ENCODE measurements at places on chromosomes 13 and 19. TPM values are rescaled to one million over a fixed set of nuclear protein-coding genes. Genes with fewer than 3 reads are reported as not detected.

Gene LHB
- total RNA-seq = not detected

Gene LACC1
- 3.1 TPM for total RNA-seq

- no peak for DNase-seq
Measured at GRCh38 chr13:45683701-45684100, 18.4 kb upstream of the CBY2 start.

- peak; percentile 57 for DNase-seq
Measured at GRCh38 chr13:101144808-101145419, 271.4 kb downstream of the NALCN start.

DNA sequence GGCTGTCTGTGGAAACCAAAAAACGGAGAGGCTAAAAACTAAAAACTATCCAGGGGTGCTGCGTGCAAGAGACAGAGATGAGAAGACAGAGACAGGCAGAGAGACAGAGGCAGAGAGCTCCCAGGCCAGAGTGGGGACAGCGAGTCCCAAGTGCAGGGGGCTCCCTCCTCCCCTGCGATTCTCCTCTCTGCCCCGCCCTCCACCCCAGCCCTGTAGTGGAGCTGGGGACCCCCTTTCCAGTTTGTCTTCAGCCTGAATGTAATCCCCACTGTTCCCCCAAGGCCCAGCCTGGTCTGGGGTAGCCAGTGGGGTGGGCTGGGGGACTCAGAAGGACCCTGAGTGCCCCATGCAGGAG lies 2.0 kb downstream of the NFIC start:
- DNase-seq = no peak

- DNase-seq = no peak
Measured at GRCh38 chr13:76474966-76475365, 411.2 kb downstream of the KCTD12 start.

GRCh38 chr19:52297601-52298364 lies 814 bp downstream of the ZNF480 start:
- DNase-seq = no peak

Measured in A172 (cell line).